A549 treated with CORT108297 at 1 μM for 4 hours (cell line): ENCODE measurements at places on chromosomes 16 and 17. TPM values are rescaled to one million over a fixed set of nuclear protein-coding genes. Genes with fewer than 3 reads are reported as not detected.

The RAMP2 gene
- 0.75 to 1.2 TPM (median 1.1 TPM) in 5 replicates for total RNA-seq

The KRT39 gene
- total RNA-seq, result not detected in 5 replicates

The PERCC1 gene
- total RNA-seq, result not detected in 5 replicates

The CHST5 gene
- 0.03 to 0.31 TPM (median 0.07 TPM) in 5 replicates for total RNA-seq

The EVI2A gene
- not detected in 5 replicates for total RNA-seq

The SLX4 gene
- 4.1 to 5.6 TPM (median 4.7 TPM) in 5 replicates for total RNA-seq

The TP53TG3B gene
- 0.10 to 0.26 TPM (median 0.10 TPM) in 3 of 5 replicates, not detected in the others for total RNA-seq

The GP1BA gene
- not detected in 5 replicates for total RNA-seq

The FA2H gene
- total RNA-seq, result 30.1 to 36.2 TPM (median 33.5 TPM) in 5 replicates

The C1QTNF8 gene
- total RNA-seq, result not detected in 5 replicates

The DHRS11 gene
- 5.4 to 10.6 TPM (median 8.8 TPM) in 5 replicates for total RNA-seq

The SLC46A1 gene
- 15.8 to 22.8 TPM (median 20.7 TPM) in 5 replicates for total RNA-seq

The CNGB1 gene
- 0.07 to 0.45 TPM (median 0.16 TPM) in 5 replicates for total RNA-seq

The KRT33A gene
- not detected in 5 replicates for total RNA-seq

The ITGAE gene
- total RNA-seq, result 93.6 to 105 TPM (median 97.6 TPM) in 5 replicates

The LITAFD gene
- not detected in 5 replicates for total RNA-seq

The SPAG9 gene
- 72.4 to 85.8 TPM (median 81.6 TPM) in 5 replicates for total RNA-seq

The YPEL2 gene
- total RNA-seq, result 1.6 to 3.9 TPM (median 2.9 TPM) in 5 replicates

The IL17C gene
- not detected in 5 replicates for total RNA-seq

The DNAAF1 gene
- total RNA-seq, result 0.14 to 0.60 TPM (median 0.20 TPM) in 5 replicates

The TMC6 gene
- 7.4 to 13.1 TPM (median 12.0 TPM) in 5 replicates for total RNA-seq

The TEX14 gene
- 0.07 to 0.16 TPM (median 0.15 TPM) in 5 replicates for total RNA-seq

The PPP1R1B gene
- total RNA-seq, result 0.09 TPM in 1 of 5 replicates, not detected in the others

The KRTAP9-4 gene
- total RNA-seq, result not detected in 5 replicates

The BCAS3 gene
- 7.3 to 11.0 TPM (median 7.7 TPM) in 5 replicates for total RNA-seq

The MFSD6L gene
- not detected in 5 replicates for total RNA-seq

The KRT36 gene
- total RNA-seq, result not detected in 5 replicates

The CDH13 gene
- total RNA-seq, result 0.01 TPM in 1 of 5 replicates, not detected in the others

The TMED6 gene
- 0.11 TPM in 1 of 5 replicates, not detected in the others for total RNA-seq

The KRTAP4-4 gene
- not detected in 5 replicates for total RNA-seq

The EVI2B gene
- total RNA-seq, result 0.10 to 0.17 TPM (median 0.15 TPM) in 5 replicates

The UBTF gene
- total RNA-seq, result 97.8 to 105 TPM (median 100 TPM) in 5 replicates

The TSPOAP1 gene
- not detected in 5 replicates for total RNA-seq

The GINS2 gene
- 29.5 to 33.4 TPM (median 29.9 TPM) in 5 replicates for total RNA-seq

The NATD1 gene
- total RNA-seq, result 2.2 to 3.8 TPM (median 2.9 TPM) in 5 replicates

The CD300H gene
- total RNA-seq, result 0.32 to 0.76 TPM (median 0.53 TPM) in 5 replicates

The RNF222 gene
- total RNA-seq, result not detected in 5 replicates

The KRTAP9-8 gene
- total RNA-seq, result not detected in 5 replicates

The NAGS gene
- 0.84 to 1.2 TPM (median 1.1 TPM) in 5 replicates for total RNA-seq

The SLFN14 gene
- not detected in 5 replicates for total RNA-seq
